RPMI7951 (cell line): ENCODE measurements at places on chromosomes 6 and 20. TPM values are rescaled to one million over a fixed set of nuclear protein-coding genes. Genes with fewer than 3 reads are reported as not detected.

DNA sequence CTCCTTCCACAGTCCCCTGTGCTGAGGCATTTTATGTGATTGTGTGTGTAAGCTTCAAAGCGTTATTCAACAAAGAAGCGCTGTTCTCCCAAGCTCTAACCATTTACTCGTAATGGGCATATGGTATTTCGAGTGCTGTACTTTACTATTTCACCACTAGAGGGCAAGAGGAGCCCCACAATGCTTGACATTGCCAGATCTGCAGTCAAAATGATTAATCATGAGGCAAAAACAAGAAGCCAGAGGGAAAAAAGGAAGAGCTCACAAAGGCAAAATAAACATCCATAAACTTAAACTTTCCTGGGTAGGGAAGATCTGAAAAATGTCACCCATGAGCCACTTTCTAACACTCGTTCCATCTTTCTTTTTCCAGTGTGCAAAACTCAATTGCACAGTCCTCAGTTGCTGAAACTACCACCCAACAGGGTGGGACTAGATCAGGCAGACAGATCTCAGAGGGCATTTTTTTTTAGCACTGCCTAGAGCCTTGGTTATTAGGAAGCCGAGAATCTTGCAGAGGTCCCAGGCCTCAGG lies 215.0 kb upstream of the PLCB4 start:
- DNase-seq = peak; percentile 87

DNA sequence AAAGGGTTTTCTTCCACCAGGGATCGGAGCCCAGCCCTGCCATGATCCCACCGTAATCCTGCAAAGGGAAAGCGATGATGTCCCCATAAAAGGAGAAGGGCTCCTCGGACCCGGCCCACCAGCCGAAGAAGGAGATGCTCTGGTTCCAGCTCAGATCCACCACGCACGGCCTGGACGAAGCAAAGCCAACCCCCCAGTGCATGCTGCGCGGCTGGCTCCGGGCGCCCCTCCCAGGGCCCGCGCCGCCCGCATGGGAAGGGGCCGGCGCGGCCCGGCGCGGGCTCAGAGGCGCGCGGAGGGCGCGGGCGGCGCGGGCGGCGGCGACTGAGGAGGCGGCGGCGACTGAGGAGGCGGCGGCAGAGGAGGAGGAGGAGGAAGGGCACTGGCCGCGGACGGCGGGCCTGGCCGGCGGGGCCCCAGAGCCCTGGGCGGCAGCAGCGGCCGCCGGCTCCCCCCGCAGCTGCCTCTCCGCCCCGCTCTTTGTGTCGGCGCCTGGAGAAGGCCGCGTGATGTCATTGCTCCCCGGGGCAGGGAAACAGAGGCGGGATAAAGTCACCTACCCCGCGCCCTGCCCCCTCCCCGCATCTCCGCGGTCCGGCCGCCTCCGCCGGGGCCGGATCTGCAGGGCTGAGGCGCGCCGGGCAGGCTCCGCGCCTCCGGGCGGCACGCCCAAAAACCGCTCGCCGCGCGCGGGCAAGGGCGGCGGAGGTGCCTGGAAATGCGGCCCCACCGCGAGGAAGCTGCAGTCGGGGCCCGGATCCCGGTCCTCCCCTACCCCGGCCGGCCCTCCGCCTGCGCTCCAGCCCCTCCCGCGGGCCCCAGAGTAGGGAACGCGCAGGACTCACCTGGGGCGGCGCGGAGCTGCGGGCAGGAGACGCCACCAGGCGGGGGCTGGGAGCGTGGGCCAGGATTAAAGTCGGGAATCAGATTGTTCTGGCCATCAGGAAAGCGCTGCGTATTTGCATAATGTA lies at the start of gene FAXC:
TSS of gene FAXC (minus strand) at position 504 of the 971 bp plus-strand sequence. CDS start at position 202, 302 bp downstream.
- DNase-seq = peak; percentile 48

DNA sequence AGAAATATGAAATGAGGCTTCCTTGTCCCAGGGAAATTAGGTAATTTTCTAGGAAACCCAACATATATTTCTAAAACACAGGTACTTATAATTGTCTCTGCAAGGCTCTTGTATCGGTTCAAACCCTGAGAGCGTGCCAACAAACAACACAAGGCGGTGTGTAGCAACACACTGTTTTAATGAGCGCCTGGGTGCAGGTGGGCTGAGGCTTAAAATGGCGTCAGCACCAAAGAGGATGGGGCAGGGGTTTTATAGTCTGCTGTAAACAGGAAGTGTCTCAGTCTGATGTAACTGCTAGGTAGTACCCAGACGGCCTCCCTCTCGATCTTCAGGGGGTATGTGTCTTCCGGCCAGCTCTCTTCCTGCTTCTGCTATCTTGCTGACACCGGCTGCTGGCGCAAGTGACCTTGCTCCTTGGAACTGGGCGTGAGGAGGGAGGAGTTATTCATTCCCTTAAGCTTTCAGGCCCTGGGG lies 69.7 kb downstream of the EPB41L2 start:
- DNase-seq = no peak

SRMS gene
- not detected in 2 replicates for total RNA-seq

CLDN20 gene
- not detected in 2 replicates for total RNA-seq

NRSN1 gene
- total RNA-seq = not detected in 2 replicates

FOXS1 gene
- total RNA-seq = 0.24 and 0.39 TPM in 2 replicates

TCF15 gene
- 0.24 TPM in 1 of 2 replicates, not detected in the other for total RNA-seq

EEF1A2 gene
- 14.1 and 17.6 TPM in 2 replicates for total RNA-seq

- peak; percentile 55 for DNase-seq
Measured at GRCh38 chr20:19849341-19850197, 91.5 kb downstream of the RIN2 start.

- no peak for DNase-seq
Measured at GRCh38 chr6:28824793-28825731, 98.7 kb downstream of the TRIM27 start.

IP6K3 gene
- total RNA-seq = 0.36 and 1.1 TPM in 2 replicates

BHLHE23 gene
- not detected in 2 replicates for total RNA-seq

SMLR1 gene
- total RNA-seq = not detected in 2 replicates

GRCh38 chr6:2920671-2921112 lies 17.6 kb upstream of the SERPINB9 start:
- no peak for DNase-seq

DNA sequence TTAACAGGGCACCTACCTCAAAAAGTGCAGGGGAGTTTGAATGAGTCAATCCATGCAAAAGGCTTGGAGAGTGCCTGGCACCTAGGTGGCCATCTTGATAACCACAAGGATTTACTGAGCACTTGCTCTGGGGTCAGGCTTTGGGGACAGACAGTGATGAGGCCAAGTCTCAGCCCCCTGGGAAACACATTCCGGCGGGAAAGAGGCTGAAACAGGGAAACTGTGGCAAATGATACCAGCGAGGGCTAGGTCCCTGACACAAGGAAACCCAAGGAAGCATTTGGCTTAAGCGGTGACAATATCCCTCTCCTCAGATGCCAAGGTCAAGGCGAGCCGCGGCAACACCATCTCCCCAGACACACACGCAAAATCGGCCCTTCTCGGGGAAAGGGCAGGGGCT lies 527 bp upstream of the DOK5 start:
- DNase-seq = no peak

DNA sequence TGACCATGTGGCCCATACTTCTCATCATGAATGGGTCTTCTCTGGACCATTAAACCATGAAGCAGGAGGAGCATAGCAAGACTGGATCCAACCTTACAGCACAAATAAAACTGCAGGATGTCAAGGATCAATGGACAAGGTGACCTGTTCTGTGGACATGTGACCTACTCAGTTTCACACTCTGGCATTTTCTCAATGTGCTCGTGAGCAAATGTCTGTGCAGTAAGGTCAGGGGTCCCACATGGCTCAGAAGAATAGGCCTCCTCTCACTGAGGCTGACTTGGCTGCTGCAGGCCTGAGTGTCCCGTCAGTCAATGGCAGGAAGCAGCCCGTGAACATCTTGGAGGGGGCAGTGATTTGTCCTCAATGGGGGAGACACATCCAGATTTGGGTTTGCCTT lies 60.2 kb upstream of the IL20RA start:
- no peak for DNase-seq

THBD gene
- 18.0 and 19.6 TPM in 2 replicates for total RNA-seq

IL17A gene
- total RNA-seq = 0.10 and 0.12 TPM in 2 replicates

DNA sequence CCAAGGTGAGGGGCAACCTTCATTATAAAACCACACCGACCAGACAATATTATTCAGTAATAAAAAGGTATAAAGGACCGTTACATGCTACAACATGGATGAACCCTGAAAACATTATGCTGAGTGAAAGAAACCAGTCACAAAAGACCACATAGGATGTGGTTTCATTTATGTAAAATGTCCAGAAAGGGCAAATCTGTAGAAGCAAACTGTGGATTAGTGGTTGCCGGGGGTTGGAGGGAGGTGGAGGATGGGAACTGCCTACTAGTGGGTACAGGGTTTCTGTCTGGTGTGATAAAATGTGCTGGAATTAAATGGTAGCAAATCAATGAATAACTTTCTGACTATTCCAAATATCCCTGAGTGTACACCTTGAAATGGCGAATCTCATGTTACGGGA lies 10.2 kb upstream of the PRND start:
- DNase-seq = no peak

GRCh38 chr6:80341330-80341729 lies 234.9 kb downstream of the BCKDHB start:
- DNase-seq = no peak
